ENCODE measurements at places on chromosomes 3 and 15.
A peak's percentile ranks its signal among the peaks of the same experiment; 100 is the strongest.

GRCh38 chr15:41772720-41773331, 1.5 kb upstream of the MAPKBP1 start:
- peaks cover 13% of the 10 kb centered on the region for H3K36me3 ChIP-seq
- peak overlapping the region; percentile 92 for H3K4me3 ChIP-seq
- H3K27ac ChIP-seq, result no peak overlapping the region
- DNase-seq, result peak; percentile 18
- H3K27me3 ChIP-seq, result peaks cover 5% of the 10 kb centered on the region
- H3K4me1 ChIP-seq, result peaks cover 44% of the 10 kb centered on the region

DNA sequence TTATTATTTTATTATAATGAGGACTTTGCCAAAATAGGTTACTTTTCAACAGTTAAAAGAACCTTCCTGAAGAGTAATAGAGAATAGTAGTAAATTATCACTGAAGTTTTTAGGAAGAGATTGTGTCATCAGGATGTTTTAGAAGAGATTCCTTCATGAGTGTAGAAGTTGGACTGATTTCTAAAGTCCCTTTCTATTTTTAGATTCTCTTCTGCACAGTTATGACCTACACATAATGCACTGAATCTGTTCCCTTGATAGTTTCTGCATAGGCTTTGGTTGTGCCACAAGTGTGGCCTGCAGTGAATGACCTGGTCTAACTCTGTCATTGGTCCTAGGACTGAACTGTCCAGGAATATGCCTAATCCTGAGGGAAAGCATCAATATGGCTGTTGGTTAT, 23.9 kb downstream of the SLC35A5 start:
- no peak overlapping the region for H3K4me3 ChIP-seq
- H3K27me3 ChIP-seq, result no peaks in the 10 kb centered on the region
- no peak for DNase-seq

- no peak for DNase-seq
- peaks cover 26% of the 10 kb centered on the region for H3K27me3 ChIP-seq
- H3K27ac ChIP-seq, result no peak overlapping the region
- H3K4me1 ChIP-seq, result peaks cover 27% of the 10 kb centered on the region
- H3K4me3 ChIP-seq, result no peak overlapping the region
Measured at GRCh38 chr3:134317106-134317947, 56.9 kb downstream of the AMOTL2 start.

- peak overlapping the region; percentile 70 for H3K4me3 ChIP-seq
- no peak for DNase-seq
Measured at GRCh38 chr3:4507024-4507596, 14.0 kb downstream of the ITPR1 start.

DNA sequence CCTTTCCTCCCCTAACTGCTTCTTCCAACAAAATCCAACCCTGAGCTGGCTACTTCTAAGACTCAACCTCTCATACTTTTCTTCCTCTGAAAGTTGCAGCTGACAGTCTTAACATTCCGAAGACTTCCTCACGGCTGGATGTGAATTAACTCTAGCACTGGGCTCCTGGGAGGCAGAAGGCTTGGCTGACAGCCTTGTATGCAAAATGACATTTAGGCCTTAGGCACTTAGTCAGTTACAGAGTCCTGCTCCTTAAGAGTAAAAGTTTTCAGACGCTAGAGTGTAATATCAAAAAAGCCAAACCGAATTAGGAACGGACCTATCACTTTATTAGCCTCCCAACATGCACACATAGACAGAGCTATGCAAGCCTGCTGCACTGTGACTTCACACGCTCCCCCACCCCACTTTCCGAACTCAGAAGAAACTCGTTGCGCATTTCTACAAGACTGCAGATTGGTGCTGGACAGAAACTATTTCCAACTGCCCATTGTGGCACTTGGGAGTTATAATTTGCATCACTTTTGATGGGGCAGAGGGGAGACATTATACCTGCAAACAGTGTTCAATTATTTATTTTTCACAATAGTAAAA, 15.5 kb upstream of the ANXA2 start:
- H3K4me1 ChIP-seq, result peaks cover 9% of the 10 kb centered on the region
- H3K27ac ChIP-seq, result no peak overlapping the region
- H3K27me3 ChIP-seq, result peaks cover 4% of the 10 kb centered on the region
- no peak for DNase-seq
- no peak overlapping the region for H3K4me3 ChIP-seq

GRCh38 chr3:79521221-79521848, 246.5 kb downstream of the ROBO1 start:
- H3K4me1 ChIP-seq, result peaks cover 7% of the 10 kb centered on the region
- no peak overlapping the region for H3K4me3 ChIP-seq

- no peak for DNase-seq
- no peaks in the 10 kb centered on the region for H3K27me3 ChIP-seq
- H3K27ac ChIP-seq, result no peak overlapping the region
- no peaks in the 10 kb centered on the region for H3K36me3 ChIP-seq
Measured at GRCh38 chr3:131729643-131730017, 226.9 kb upstream of the MRPL3 start.

All from nephron progenitor cell (in vitro differentiated cells).